ENCODE measurements at places on chromosomes 16 and 17.

DNA sequence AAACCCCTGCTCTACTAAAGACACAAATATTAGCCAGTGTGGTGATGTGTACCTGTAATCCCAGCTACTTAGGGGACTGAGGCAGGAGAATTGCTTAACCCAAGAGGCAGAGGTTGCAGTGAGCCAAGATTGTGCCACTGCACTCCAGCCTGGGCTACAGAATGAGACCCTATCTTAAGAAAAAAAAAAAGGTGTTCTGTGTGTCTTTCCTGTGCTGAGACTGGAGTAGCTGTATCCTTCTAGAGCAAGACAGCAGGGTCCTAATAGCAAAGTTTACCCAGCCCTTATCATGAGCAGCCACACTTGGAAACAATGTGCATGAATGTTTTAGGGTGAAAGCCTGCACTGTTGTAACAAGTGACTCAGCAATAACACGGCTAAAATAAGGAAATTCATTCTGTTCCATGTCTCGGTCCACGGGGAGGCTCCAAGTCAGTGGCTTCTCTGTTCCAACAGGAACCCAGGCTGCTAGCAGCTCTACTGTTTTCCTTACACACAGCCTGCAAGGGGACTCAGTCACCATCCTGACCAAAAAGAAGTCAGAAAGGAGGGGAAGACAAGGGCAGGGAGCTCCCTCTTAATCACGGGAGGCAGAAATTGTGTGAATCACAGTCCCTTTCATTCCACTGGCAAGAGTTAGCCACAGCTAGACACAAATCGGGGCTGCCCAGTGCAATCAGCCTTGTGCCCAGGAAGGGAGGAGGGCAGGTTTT lies 7.1 kb upstream of the SLC5A11 start:
- no peak for DNase-seq

DNA sequence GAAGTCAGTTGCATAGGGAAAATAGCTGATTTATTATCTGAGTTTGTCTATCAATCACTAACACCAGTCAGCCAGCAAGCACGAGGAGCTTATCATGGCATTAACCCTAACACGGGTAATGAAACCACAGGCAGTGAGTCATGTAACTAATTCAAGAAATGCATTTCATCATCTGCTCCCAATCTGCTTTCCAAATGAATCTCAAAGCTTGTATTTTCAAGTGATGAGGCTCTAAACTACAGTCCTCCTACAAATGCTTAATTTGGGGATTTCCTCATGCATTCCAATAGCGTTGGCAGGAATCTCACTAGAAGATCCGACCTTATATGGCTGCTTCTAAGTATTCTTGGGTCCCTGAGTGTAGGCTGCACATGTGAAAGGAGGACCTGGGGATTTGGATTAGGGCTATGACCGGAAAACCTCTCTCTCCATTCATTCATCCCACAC lies 118.4 kb upstream of the HSBP1 start:
- DNase-seq: no peak

DNA sequence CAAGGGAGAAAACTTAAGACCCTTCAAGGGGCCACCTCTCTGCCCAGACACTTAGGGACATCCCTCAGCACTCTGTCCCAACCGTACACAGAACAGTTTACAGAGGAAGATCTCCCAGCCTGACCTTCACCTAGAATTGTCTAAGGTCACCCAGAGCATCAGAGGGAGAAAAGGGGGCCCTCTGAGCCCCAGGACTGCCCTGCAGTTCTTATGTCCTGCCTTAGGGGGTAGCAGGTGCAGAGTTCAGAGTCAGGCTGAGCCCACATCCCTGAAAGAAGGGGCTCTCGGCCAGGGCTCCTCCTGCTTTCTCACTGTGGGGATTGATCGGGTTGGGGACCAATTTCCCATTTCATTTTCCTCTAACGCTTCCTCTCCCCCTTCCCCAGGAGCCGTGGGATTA lies 15.4 kb downstream of the CA4 start:
- no peak for DNase-seq

DNA sequence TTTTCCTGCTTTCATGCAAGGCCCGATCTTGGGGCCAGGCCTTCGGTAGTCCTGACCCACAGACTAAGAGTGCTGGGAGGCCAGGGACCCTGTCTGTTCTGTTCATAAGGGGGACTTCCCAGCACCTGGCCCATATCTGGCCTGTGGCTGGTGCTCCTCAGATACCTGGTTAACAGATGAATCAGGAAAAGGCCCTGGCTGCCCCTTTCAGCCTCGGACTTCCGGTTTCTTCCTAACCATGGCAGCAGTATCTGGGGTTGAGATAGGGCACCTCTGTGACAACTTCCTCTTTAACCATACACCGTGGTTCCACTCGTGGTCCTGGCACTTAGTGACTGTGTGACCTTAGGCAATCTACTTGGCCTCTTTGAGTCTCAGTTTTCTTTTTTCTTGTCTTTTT lies 18.4 kb downstream of the PLCG2 start:
- no peak for DNase-seq

- no peak for DNase-seq
Measured at GRCh38 chr17:81884968-81885367, 6.4 kb downstream of the ALYREF start.

- DNase-seq: no peak
Measured at GRCh38 chr17:28711723-28712031, at the start of gene PROCA1. Gene PROCA1 (minus strand): TSS chr17:28711888. CDS start chr17:28711660, 228 bp downstream.

GRCh38 chr17:49576088-49576916 lies 631 bp downstream of the NXPH3 start:
- no peak for DNase-seq

DNA sequence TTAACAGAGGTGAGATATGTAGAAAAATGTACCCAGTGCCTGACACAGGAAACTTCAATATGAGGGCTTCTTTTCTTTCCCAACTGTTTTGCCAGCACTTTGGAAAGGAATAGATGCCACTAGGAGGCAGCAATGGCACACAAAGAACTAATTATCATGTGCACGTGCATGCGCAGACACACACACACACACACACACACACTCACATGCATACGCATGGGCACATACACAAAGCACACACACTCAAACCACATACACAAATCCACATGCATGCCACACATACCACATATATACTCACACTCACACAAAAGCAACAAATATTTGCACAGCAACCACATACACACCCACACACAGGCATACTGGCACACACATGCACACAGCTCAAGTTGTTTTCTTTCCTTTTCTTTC lies 8.8 kb upstream of the CEP112 start:
- DNase-seq: peak; percentile 67

DNA sequence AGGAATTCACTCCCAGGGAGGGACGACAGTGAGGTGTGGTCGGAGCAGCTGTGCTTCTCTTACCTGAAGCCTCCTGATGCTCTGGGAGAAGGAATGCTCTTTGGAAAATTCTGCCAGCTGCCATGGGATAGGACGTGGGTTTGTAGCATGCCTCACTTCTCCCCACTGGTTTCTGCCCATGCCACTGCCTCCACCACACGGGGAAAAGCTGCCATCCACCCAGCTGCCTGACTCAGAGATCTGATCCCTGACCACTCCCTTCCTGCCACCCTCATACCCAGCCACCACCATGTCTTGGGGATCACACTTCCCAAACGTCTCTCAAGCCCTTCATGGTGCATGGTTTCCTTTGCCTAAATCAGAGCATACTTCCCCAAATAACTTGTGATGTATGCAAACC lies 80.0 kb downstream of the CPPED1 start:
- DNase-seq: no peak

DNA sequence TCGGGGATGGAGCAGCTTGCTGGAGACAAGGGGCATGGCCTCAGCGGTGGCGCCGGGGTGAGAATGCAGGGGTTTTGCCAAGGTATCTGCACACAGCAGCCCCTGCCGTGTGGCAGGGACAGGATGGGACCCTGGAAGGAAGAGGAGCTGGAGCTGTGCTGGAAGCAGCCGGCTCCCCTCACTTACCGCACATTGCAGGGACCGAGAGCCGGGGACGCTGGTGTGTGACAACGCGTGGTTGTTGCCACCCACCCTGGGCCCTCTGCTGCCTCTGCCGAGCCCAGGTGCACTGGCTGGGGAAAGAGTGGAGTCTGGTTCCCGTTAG lies 3.0 kb downstream of the NUBP2 start:
- no peak for DNase-seq

DNA sequence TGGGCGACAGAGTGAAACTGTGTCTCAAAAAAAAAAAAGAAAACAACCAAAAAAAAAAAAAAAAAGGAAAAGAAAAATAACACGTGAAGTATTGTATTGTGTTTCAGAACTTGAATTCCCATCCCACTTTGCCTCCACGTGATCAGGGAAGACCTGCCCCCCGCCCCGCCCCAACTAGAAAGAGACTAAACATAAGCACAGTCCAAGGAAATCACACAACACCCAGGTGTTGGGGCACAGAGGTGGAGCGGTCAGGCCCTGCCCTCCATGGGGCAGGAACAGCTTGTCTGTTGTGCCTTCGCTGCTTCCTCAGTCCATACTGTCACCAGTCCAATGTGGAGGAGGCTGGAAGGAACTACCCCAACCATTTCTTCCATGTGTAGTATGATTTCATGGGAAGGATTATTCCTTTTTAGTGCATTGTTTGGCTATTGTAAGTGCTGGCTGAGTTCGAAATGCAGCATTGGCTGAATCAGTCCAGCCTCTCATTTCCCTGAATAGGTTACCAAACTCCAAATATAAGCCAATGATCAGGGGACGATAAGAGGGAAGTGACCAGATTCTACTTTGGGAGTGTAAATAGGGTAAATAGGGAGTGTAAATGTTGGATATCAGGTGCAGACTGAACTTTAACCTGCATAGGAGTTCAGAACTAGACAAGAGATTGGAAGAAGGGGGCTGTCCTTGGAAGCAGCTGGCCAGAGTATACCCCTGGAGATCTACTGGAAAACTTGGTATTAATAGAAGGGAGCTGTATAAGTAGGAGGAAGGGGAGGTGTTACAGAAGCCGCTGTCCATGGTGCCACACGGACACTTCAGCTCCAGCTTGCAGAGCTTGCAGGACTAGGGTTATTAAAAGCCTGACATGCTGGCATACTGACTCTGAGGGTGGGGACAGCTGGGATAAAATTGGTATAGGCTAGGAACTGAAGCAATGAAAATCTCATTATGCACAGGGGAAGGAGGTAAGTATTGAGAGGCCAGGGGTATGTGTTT lies 50.7 kb downstream of the TANGO6 start:
- DNase-seq: no peak

GRCh38 chr17:59538195-59538909 lies 27.1 kb upstream of the DHX40 start:
- no peak for DNase-seq

DNA sequence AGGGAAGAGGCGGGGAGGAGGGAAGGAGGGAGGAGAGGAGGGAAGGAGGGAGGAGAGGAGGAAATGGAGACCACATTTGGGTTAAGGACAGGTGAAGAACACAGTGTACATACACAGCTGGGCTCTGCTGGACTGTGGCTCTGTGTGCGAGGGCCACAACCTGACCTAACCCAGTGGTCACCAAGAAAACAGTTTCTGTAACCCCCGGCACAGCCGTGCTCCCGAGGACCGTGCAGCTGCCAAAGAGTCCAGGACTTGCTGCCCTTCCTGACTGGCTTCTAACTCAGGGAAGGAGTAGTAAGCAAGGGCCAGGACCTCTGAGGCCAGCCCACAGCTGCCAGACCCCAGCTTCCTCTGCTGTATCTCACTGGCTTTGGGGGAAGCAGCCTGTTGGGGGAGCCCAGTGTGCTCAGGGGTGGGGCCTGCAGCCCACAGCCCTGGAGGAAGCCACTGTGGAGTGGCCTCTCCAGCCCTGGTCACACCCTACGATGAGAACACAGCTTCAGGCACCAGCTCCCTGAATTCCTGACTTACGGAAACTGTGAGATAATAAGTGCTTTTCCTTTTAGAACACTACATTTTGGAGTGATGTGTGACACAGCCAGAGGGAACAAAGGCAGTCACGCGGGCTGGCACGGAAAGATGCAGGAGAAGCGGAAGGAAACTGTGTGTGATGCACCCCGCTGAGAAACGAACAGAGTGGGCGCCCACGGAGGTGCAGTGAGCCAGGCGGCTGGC lies 32.3 kb downstream of the SLC7A5 start:
- DNase-seq: peak; percentile 96

GRCh38 chr17:13078591-13079385 lies 61.0 kb upstream of the ELAC2 start:
- DNase-seq: no peak

GRCh38 chr17:75102385-75102821 lies 7.4 kb upstream of the ARMC7 start:
- DNase-seq: no peak

DNA sequence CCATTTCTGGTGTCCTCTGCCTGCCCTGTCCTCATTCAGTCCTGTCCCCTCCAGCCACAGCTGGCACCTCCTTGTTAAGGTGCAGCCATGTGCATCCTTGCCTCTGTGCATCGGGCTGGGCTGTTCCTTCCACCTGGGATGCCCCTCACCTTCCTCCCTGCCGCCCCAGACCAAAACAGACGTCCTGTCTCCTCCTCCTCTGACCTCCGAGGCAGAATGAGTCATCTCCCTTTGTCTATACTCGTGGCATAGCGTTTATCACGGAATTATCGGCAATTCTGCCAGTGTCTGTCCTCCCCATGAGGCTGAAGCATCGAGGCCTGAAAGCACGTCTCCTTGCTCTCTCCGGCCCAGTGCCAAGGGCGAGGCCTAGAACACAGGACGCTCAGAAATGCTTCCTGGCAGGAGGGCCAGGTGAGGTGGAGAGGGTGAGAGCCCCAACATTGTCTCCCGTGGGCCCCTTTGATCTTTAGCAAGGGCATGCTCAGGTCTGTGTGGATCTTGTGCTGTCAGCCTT lies 4.6 kb downstream of the RAI1 start:
- DNase-seq: peak; percentile 86

GRCh38 chr17:71740866-71741265 lies 380.0 kb upstream of the SOX9 start:
- DNase-seq: no peak

Measured in kidney capillary endothelial cell (primary cell).